Foreskin melanocyte (primary cell): ENCODE measurements at places on chromosomes 4 and X.

DNA sequence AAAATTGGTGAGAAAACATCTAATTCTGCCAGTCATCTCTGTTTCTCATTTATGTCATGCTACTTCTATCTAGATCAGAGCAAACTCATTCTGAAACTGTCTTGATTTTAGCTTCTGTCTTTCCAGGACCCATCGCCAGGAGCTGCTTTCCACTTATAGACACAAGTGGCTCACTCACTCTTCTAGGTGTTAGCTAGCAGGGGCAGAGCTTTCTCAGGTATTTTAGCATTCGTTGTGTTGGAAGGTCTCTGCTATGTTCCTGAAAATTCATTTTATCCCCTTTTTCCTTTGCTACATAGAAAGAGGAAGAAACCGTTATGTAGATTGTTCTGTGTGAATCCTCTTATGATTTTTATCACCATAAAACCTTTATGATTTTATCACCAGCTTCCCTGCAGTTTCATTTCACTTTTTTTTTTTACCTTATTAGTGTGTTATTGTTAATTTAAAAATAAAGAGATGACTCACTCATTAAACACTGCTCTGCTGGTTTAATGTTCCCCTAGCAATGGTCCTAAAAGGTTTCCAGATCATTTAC is 246.6 kb upstream of the AADAT start:
- no peak for DNase-seq

DNA sequence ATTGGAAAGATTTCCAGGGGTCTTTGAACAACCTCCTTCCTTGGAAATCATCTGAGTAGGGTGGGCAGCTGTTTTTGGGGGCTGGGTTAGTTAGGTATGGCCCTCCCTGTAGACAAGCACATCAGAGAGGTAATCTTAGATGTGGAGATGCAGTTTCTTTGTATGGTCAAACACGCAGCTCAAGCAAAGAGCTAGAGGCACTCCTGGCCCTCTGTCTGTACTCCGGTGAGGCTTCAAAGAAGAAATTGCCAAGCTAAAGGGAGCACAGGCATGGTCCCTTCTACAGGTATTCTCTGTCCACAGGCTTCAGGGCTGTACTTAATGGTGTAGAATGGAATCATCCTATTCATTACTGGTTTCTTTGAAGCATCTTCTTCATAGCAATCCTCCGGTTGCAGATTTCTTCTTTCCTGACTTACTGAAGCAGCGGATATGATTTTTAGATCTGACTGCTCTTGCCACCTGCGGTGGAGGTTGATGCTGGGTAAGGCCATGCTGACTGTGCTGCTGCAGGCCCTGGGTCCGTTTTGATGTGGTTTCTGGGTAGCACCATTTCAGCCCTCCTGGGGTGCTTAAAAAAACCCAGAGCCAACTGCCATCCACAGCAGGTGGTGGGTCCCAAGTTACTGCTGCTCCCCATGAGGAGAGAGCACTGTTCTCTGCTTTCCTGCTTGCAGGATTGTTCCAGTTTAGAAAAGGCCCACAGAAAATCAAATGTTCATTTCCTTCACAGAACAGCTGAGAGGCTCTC is 318.9 kb upstream of the GATB start:
- DNase-seq = no peak

GRCh38 chr4:74402692-74403456 is 37.9 kb downstream of the EREG start:
- DNase-seq = no peak

- DNase-seq = no peak
These were observed 31.8 kb downstream of the NAA11 start for GRCh38 chr4:79294064-79294463.

DNA sequence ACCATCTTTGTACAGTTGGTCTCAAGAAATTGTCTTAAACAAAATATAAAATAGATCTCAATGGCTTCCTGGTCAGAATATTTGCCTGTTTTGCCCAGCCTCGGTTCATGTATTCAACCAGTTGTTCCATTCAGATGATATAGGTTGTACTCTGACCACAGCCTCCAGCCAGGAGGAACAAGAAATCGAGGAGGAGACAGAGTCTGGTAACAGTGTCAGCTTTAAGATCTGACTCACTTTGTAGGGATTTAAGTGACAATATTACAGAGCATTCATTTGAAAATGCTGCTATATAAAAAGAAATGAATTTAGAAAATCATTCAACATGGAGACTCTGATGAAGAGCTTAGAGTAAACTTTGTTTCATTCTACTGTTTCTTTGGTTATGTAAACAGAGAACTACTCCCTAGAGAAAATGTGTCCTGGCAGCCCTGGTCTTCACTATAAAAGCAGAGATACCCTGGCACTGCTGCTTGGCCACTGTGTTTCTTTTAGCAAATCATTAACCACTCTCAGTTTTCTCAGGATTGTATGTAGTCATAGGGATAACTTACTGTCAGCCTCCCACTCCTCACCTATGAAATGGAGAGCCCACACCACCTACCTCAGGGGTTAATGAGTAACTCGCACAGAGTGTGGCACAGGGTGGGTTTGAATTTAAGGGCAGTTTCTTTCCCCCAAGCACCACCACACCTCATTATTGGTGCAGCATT is 53.5 kb downstream of the PAGE2 start:
- no peak for DNase-seq

DNA sequence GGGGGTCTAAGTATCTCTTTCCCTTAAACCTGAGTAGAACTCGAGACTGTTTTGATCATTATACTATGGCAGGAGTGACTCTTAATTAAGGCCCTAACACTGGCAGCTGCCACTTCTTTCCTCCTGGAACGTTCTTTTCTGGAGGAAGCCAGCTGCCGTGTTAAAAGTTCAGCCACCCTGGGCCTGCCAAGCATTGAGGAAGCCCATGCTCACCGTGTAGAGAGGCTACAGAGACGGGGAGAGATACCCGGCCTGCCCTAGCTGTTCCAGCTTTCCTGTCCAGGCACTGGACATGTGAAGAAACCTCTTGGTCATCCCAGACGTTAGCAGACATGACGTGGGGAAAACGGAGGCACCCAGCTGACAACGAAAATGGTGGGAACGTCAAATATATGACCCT is 274.1 kb downstream of the ARHGAP10 start:
- DNase-seq = no peak
